ENCODE measurements at places on chromosomes 2 and 18. TPM values are rescaled to one million over a fixed set of nuclear protein-coding genes. Genes with fewer than 3 reads are reported as not detected.

The NOSTRIN gene
- 6.9 TPM for total RNA-seq

GRCh38 chr2:15421753-15422152 is 139.4 kb downstream of the NBAS start:
- DNase-seq = no peak

DNA sequence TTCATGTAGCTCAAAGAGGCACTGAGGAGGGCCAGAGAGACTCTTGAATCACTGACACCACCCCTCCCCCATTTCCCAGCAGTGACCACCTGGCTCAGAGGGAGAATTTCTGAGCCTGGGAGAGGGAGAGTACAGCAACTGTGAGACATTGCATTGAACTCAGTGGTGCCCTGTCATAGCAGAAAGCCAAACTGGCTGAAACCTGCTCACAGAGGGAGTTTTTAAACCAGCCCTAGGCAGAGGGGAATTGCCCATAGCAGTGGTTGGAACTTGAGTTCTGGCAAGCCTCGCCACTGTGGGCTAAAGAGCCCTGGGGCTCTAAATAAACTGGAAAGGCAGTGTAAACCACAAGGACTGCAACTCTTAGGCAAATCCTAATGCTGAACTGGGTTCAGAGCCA is 243.1 kb downstream of the ADCYAP1 start:
- DNase-seq = no peak

The ARHGAP28 gene
- total RNA-seq = 26.0 TPM

DNA sequence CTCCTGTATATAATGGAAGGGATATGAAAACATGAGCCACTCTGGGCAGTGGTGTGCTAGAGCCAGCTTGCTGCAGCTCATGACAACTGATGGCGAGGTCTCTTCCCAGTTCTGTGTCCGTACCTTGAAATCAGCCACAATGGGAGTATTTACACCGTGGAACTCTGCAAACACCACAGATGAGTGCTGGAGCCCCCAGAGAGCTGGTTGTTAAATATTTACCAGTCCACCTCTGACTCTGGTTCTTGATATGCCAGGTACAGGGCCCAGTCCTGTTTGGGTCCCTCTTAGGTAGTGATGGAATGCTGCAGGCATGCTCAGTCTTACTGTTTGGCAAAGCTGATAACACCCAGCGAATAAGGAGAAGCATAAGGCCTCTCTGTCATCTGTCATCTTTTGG is 116.1 kb upstream of the GLI2 start:
- no peak for DNase-seq

DNA sequence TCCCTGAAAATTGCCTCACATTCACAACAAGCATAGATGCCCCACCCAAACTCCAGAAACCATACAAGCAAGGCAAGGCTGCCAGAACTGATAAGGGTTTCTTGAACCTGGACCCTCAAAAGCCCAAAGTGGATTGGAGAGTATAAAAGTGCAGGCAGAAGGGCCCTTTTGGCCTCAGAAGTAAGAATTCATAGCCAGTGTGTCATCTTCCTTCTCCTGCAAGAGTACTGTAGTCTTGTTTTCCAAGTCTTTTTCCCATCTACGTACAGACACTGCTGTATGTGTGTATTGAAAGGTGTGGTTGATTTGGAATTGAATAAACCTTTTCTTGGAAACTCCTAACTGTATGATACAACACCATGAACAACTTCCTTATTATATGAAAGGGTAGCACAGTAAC is 46.8 kb downstream of the ZC3H15 start:
- DNase-seq = no peak

- DNase-seq = no peak
These were observed 59.2 kb downstream of the INHBB start for GRCh38 chr2:120404941-120405758.
